ENCODE measurements at places on chromosomes 5 and 9.

GRCh38 chr5:34675857-34676256, 19.7 kb downstream of the RAI14 start:
- no peak for DNase-seq

DNA sequence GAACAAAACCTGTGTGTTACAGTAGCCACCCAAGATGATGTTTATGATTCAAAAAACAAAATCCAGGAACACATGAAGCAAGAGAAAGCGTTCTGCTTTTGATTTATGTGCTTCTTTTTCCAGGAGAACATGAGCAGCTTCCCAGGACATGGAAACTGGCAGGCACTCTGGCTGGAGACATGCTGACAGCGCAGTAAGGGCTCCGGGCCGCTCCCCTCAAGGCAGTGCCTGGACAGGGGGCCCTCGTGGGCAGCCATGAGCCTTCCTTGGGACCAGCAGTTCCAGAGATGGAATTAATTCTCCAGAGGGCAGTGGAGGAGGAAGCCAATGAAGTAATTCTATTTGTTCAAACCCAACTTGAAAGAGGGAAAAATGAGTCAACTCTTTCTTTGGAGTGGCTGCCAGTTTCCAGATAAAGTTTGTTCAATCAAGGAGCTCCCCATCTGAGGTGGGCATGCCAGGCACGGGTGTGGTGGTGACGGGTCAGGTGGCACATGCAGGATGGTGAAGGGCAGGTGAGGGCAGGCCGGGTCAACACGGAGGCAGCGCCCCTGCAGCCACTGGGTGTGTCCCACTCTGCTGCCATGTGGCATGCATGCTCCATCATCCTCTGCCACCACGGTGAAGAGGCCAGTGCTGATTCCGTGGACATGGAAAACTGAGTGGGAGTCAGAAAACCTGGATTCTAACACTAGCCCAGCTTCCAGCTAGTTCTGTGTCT, 83.8 kb downstream of the OTULIN start:
- DNase-seq: no peak

GRCh38 chr9:109027176-109027575, 13.9 kb upstream of the CTNNAL1 start:
- no peak for DNase-seq

DNA sequence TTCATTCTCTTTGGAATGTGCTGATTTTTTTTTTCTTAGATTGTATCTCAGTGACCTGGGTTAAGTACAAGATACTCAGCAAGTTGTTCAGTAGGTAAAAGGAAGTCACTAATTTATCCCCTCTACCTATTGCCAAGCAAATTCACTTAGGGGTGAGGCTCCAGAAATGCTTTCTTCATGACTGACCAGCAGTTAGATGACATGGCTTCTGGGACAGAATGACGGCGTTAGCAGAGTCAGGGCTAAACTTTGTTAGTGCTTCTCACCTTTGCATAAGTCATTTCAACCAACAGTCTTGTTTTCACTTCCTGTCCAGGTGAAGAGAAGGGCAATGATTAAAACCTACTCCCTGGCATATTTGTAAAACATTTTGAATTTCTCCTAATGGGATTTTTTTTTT, 20.2 kb upstream of the MTAP start:
- DNase-seq: no peak

GRCh38 chr9:95876595-95876994, 1.1 kb downstream of the ERCC6L2 start:
- DNase-seq: no peak

DNA sequence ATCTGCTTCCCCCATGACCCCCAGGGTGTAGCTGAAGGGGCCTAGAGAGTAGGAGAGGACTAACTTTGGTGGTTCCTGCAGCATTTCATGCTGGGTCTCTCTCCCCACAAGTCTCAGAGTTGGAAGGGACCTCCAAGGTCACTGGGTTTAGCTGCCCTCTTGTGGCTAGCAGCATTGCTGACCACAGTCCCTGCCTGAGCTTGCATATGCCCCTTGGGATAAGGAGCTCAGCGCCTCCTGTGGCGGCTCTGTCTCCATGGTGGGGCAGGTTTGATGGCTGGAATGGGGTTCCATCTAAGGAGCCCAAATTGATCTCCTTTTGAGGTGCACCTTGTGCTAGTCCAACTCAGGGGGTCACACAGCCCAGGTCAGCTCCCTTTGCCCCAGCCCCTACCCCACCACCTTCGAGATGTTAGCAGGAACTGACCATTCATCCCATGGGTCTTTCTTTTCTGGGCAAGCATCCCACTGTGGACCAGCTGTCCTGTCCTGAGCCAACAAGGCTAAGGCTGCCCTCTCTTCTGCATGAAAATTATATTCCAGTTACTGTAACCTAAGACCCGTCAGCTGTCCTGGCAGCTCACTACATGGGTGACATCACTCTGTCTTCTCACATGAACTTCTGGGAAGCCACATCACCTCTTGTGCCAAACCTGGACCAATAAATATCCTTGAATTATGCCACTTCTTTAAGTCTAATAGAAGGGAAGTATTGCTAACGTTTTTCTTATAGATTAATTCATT, 196.2 kb downstream of the HSPA4 start:
- no peak for DNase-seq

GRCh38 chr9:96524045-96524444, 74.1 kb downstream of the HABP4 start:
- DNase-seq: no peak

- DNase-seq: no peak
These were observed 24.4 kb downstream of the CATSPER3 start for GRCh38 chr5:134992148-134992547.

DNA sequence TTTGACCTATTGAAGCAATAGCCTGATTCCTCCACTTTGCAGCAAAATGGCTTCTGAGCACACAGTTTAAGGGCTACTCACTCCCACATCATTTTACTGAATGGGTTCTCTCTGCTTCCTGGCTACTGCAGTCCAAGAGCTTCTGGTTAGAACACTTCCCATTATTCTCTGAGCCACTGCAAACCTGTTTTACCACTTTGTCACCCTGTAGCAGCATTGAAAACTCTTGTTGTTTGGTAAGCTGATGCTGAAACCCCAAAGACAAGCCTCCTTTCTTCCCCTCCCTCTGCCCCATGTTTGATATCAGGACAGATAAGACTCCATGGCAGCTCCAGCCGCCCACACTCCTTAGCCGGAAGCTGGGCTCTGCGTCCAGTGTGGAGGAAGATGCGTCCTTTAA, 84.4 kb upstream of the RARS1 start:
- DNase-seq: no peak

- DNase-seq: no peak
These were observed 76.6 kb upstream of the CCDC152 start for GRCh38 chr5:42680046-42680445.

DNA sequence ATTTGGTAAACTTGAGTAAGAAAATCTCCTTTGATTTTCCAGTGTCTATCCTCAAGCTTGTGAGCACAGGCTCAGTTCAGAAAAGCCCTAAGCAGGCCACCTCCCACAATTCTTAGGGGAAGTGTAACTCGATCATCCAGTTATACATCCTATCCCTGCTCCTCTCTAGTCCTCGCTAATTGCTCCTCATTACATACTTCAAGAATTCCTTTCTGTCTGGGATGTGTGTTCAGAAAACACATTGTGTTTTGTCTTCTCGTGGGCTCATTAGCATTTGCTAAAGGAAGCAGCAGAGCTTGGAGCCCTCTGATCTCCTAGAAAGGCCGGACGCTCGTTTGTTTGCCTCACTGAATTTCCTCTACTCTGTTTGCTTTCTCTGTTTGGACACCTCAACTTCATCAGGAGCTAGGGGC, 268.2 kb upstream of the RFX3 start:
- no peak for DNase-seq

GRCh38 chr9:112945620-112946208, 55.0 kb upstream of the SLC46A2 start:
- no peak for DNase-seq

DNA sequence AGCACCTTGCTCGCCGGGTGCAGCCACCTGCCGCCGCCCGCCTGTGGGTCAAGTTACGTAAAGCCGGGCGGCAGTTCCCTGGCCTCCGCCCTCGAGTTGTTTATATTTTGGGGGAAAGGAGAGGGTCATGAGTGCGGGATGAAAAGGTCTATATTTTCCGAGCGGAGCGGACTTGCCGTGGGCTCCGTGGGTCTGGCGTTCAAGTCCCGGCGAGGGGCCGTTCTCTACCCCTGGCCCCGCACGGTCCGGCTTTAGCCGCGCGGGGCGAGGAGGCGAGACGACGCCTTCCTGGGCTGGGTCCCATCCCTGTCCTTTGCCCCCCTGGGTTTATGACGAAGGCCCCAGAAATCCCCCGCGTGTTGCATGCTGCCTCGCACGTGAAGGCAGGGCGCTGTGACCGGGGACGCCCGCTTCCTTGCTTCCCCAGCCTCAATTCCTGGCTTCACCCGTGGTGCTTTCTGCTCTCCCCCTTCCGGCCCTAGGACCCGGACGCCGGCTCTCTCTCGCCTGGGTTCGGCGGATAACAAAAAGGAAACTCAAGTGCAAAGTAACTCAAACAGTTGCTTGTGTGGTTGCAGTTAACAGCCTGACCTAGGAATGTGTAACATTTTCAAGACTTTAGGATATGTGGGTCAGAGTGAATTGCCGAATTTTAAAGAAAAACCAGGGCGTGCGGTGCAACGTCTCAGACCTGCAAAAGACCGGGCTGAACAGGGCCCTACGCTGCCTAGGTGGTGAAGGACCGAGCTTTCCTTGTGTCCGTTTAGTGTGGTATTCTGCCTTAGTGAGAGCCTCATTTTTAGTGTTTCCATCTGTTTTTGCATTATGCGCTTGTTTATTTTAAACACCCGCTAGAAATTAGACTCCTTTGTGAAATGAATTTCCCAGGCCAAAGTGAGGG, 810 bp downstream of the VPS13A start:
- no peak for DNase-seq

DNA sequence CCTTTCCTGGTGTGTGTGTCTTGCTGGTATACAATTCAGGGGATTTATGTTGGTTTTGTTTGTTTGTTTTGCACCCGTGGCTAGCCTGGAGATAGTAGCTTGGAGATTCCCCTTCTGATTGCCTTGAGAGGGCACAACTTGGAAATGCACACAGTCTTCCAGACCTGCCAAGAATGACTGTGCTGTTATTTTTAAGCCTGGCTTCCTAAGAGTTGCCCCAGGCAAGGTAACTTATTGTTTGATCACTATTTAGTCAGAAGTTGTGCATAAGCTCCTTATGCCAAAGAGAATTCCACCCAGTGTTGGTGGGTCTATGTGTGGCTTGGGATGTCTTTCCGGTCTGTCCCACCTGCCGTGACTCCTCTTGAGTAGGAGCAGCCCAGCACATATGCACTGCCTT, 421.9 kb upstream of the KCNN2 start:
- no peak for DNase-seq

DNA sequence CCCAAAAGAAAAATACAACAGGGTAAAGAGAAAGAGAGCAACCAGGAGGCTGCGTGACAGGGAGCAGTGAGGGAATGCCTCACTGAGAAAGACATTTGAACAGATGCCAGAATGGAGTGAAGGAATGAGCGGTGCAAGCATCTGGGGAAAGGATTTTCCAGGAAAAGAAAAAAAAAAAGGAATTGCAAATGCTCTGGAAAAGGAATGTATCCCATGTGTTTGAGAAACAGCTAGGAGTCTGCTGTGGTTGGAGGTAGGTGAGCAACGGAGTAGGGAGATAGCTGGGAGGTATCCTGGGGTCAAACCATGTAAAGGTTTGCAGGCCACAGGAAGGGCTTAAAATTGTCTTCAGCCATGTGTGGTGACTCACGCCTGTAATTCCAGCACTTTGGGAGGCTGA, 23.6 kb upstream of the CEMIP2 start:
- no peak for DNase-seq

- no peak for DNase-seq
These were observed 170.2 kb downstream of the GAPVD1 start for GRCh38 chr9:125431741-125432271.

GRCh38 chr5:111830333-111830732, 73.3 kb upstream of the NREP start:
- no peak for DNase-seq

- DNase-seq: no peak
These were observed 24.9 kb downstream of the RGMB start for GRCh38 chr5:98798371-98798770.

DNA sequence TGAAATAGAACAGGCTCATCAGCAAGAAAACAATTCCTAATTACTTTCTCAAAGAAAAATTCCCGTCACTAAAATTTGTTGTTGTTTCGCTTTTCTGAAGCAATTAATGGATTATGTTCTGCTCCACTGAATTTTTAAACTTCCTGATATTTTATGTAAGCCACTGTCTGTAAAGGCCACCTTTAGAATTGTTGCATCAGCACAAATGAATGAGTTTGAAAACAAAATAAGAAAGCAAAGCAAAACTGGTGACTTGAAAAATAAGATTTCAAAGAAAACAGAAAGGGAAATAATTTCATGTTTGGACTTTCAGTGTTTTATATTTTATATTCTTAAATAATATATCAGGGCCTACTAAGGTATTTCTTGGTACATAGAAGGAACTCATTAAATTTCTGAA, 636.3 kb upstream of the TYRP1 start:
- no peak for DNase-seq
